ENCODE measurements at places on chromosomes 1 and 21.

DNA sequence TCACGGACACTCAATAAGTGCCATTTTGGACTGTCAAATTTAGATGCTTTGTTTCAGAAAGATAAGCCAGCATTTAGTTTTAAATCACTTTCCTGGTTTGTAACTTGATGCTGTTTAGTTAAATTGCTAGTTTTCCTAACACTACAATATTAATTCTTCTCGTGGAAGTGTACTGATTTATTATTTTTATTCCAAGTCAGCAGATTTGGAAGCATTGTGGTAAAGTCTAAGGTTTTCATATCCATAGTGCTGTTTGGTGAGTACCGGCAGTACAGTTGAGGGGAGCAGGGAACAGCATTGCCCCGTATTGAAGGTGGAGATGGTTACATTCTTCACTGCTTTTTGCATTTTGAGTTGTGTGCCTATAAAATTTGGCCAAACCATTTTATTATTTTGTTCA, 36.3 kb downstream of the S100B start:
- no peak for DNase-seq

- no peak for DNase-seq
These were observed 20.9 kb upstream of the LY9 start for GRCh38 chr1:160774886-160775719.

- DNase-seq: no peak
These were observed 33.4 kb downstream of the SLAMF6 start for GRCh38 chr1:160489513-160490261.

GRCh38 chr1:59025898-59026426, 242.1 kb upstream of the JUN start:
- DNase-seq: no peak

- DNase-seq: no peak
These were observed 220.0 kb upstream of the GREM2 start for GRCh38 chr1:240831922-240832321.

GRCh38 chr1:167460836-167461235, 57.5 kb downstream of the CD247 start:
- DNase-seq: no peak

DNA sequence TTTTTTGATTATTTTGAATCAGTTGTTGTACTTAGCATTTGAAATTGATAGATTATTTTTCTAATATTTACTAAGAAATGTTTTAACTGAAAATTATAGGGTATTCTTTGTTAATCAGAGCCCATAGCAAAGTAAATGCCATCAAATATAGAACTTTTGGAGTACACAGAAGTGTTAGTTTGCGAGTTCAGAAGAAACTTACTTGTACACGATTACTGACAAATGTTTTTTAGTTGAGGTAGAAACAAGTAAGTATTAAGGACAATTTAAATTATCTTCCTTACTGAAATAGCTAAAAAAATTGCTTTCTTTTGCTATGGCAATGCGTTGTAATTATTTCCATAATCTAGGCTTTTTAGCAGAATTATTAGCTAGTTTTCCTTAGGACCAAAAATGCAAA, 692.2 kb downstream of the USP25 start:
- DNase-seq: no peak

DNA sequence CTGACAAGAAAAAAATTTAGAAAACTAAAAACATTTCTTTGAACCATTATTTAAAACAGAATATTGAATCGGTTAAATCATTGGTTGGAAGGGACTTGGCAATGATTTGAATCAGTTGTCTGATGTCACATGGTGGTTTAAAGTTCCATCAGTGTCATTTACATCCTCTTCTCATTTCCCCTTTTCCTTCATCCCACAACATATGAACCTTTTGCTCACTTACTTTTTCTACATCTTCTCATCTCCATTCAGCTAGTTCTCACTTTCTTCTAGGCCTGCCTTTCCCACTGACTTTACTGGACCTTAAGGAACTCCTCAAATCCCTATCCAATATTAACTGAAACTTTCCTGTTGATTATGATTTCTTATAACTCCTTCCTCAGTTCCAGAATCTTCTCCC, 58.5 kb downstream of the PHACTR4 start:
- no peak for DNase-seq

- no peak for DNase-seq
These were observed 638.3 kb downstream of the MATN1 start for GRCh38 chr1:30084909-30085571.

DNA sequence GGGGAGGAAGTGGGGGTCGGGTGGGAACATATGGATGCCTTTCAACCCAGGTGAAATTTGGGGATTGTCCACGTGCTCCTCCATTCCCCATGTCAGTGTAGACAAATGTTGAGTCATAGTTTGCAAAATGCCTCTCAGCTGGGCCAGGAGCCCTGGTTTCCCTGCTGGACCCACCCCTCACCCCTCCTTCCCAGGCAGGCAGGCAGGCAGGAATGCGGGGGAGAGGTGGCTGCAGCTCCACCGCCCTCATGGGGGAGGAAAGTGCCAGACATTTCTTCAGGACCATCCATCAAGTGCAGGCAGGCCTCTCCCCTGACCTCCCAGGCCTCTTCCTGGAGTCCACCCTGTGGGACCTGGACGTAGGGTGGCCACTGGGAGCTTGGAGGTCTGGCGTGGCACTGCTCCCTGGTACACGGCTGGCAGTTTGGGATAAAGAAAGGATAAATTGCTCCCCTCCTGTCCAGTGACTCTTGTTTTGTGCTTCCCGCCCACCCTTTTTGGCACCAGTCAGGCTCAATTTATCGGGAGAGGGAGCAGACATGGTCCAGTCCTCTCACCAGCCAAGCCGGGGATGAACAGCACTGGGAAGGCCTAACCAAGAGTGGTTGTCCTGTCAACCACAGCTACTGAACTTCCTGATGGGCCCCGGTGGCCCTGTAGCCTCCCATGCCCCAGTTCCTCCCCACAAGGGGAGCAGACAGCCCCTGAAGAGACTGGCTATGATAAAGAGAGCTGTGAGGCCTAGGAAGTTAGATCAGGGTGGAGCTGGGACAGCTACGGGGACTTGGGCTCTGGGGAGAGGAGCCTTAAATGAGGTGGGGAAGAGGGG, 18.9 kb downstream of the NPR1 start:
- DNase-seq: no peak

DNA sequence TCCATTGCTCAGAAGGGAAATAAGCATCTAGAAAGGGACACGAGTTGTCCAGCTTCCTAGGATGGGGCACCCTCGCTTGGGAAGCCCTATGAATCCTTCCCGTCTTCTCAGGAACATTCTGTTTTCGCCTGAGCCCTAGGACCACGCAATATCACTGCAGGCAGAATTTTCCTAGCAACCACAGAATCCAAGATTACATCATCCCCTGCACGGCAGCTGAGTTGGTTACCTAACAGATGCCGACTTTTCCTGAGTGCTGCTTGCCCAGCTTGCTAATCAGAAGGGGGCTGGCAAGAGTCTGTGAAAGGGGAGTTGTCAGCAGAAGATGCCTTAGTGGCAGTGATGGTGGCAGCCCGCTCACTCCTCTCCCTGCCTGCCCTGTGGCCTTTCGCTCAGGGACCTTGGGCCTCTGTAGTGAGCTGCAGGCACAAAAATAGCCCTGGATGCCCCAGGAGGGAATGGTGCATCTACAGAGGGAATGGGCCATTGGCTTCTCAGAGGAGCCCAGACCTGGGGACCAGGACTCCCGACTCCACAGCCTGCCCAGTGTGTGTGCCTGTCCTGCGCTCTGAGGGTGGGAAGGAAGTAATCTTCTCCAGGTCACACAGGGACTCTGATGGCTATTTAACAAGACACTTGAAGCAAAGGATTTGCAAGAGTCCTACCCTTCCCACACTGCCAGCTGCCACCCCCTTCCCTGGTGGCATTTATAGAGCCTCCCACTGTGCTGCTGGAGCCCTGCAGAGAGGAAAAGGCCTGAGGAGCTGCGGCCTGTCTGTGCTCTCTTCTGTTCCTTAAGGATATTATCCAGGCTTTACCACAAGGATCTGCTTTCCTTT, 28.9 kb upstream of the CLSTN1 start:
- no peak for DNase-seq

DNA sequence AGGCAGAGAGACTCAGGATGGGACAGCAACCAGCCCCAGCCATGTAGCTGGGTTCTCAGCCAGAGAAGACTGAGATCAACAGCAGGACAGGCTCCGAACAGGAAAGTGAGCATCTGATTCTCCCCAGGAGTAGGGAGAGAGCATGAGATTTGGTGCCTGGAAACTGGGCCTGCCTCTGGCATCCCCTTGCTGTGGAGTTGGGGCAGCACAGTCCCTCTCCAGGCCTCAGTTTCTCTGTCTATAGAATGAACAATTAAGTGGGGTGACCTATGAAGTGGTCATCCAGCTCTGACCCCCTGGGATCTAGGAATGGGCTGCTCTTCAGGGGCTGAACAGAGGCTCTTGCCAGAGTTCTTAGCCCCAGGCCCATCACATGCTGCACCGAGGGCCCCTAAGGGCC, 55.6 kb downstream of the KLHDC7A start:
- no peak for DNase-seq

DNA sequence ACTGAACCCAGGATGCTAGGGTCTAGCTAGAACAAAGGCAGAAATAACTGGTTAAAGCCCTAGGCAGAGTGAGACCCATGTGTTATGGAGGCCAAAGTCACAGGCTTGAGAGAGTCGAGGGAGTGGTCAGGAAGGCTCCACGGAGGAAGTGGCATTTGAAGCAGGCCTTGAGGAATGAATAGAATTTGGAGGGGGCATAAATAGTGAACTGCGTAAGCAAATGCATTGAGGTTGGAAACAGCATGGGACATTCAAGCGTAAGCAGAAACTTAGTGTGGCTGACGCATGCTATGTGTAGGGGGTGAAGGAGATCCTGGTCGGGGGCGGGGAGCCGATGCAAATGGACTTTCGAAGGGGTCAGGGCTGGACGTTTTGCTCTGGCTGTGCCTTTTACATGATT, 11.5 kb downstream of the AZIN2 start:
- no peak for DNase-seq

GRCh38 chr1:45437323-45437722, 53.6 kb downstream of the TESK2 start:
- DNase-seq: no peak

DNA sequence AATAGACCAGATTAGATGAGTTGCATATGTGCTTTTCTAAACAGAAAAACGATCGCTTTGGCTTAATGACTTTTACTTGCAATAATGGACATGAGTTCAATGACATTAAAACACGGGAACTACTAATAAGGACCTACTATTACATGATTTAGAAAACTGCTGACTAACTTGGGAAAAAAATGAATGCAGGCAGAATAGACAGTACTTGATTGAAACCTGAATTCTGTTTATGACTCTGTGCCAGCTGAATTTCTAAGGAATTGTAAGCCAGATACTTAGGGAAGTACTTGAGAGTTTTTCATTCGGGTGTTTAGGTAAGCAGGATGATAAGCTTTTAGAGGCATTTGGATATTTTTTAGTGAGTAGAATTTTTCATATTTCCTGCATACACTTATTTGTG, 12.0 kb downstream of the ADGRL2 start:
- DNase-seq: no peak

- DNase-seq: no peak
These were observed 43.9 kb upstream of the LYST start for GRCh38 chr1:235910357-235911299.

- no peak for DNase-seq
These were observed 176.4 kb downstream of the ZNF281 start for GRCh38 chr1:200233393-200233792.

GRCh38 chr1:22349362-22350043, 102.1 kb upstream of the ZBTB40 start:
- no peak for DNase-seq

GRCh38 chr1:30579580-30579979, 143.8 kb downstream of the MATN1 start:
- no peak for DNase-seq

GRCh38 chr21:19218163-19218562, 814.6 kb upstream of the TMPRSS15 start:
- DNase-seq: no peak

GRCh38 chr1:240284656-240285414, 193.2 kb downstream of the FMN2 start:
- no peak for DNase-seq

DNA sequence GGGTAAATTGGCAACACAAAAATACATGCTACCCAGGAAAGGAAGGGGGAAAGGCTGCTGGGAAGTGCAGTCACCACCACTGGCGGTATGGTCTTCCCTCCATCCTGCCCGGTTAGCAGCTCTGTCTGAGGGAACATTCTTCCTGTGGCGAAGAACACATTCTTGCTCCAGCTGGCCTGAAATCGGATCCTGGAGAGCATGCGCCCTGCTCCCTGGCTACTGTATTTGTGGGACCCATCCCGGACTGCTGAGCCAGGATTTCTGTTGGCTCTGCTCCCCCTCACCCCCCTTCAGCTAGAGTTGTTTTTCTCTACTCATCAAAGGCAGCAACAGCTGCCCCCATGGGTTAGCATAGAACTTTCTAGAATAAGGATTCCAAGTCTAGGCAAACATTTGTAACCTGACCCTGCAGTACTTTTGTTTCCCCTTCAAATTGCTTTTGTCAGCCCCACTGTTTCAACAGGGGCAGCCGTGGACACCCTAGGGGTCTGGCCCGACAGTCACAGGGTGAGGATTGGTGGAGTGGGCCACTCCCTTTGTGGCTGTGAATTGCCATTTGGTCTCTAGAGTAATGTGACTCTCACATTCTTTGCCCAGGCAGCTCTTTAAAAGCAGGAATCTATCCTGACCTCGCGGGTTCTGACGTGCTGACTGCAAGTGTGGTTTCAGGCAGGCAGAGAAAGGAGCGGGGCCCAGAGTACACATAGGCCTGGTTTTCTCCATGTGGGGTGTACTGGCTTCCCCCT, 157.7 kb downstream of the TOMM20 start:
- DNase-seq: no peak

DNA sequence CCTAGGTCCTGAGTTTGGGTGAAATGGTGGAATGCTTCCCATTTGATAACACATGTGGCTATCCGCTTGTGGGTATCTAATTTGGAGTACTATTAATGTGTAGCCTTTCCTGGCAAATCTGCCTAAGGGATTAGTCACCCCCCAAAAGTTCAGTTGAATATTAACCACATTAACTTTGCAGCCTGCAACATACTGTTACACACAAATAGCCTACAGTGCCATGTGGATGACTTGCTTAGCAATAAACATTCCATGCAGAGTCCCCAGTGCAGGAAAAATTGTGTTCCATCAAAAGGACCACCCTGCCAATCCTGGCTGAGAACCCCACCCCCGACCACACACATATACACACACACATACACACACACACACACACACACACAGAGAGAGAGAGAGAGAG, 303.3 kb upstream of the ESRRG start:
- no peak for DNase-seq

Measured in stimulated activated CD8-positive, alpha-beta memory T cell treated with anti-CD3 and anti-CD28 coated beads, Interleukin-4, amount 100 ng/mL, for 1 hour (primary cell).